Activated CD8-positive, alpha-beta memory T cell treated with anti-CD3 and anti-CD28 coated beads for 48 hours (primary cell): ENCODE measurements at places on chromosomes 13 and 19.

DNA sequence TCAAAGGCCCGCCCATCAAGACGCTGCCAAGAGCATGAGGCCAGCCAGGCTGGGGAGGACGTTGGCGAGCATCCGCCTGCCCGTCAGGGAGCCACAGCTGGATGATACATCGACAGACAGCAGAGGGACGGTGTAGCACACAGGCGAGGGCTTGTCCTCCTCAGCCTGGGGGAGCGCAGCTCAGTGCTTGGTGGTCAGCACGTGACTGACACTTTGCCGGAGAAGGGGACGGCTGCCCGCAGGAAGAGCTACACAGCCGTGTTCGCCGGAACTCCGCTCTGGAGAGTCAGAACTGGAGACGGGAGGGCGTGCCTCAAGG, 34.1 kb downstream of the CSNK1G2 start:
- no peak for DNase-seq

GRCh38 chr13:99617474-99618255, 116.4 kb downstream of the TM9SF2 start:
- no peak for DNase-seq

DNA sequence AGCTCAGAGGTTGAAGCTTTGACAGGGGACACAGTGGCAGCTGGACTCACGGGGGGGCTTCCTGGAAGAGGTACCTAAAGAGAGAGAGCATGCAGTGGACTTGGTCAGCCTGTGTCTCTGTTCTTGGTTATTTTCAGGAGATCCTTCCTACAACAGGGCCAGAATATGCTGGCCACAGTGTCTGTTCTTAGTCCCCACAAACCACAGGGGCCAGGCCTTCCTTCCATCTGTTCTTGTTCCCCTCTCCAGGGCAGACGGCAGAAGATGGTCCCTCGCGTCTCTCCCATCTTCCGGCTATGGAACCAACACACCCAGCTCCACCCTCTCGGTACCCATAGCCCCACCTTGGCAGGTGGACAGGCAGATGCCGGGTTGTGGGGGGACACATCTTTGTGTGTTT, 24.8 kb downstream of the MAST3 start:
- no peak for DNase-seq

DNA sequence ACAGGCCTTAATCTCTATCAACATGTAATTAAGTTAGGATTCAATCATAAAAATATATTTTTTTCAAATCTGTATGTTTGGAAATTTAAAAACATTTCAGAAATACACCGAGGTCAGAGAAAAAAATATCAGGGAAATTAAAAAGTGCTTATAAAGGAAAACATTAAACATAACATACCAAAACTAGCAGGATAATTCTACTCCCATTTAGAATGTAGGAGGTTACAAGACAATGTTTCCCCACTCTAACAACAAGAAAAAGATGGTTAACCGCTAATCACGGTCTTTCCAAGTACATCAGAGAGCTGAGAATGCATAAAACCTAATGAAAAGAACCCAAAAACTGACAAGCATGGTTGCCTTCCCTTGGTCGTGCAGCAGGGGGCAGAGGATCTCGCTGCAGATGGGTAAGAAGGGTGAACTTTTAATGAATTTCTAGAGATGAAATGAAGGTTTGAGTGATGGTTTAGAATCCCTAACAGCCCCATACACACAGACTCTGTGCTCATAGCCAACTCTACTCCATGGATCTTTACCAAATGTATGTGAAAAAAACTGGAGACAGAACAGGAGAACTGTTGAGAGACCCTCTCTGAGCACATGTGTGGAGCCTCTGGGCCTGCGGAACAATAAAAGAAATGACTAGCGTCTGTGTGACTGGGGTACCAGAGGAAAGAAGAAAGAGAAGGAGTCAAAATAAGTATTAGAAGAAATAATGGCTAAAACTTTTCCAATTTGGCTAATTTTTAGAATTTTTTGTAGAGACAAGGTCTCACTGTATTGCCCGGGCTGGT, 51.3 kb upstream of the LSM14A start:
- DNase-seq, result no peak

DNA sequence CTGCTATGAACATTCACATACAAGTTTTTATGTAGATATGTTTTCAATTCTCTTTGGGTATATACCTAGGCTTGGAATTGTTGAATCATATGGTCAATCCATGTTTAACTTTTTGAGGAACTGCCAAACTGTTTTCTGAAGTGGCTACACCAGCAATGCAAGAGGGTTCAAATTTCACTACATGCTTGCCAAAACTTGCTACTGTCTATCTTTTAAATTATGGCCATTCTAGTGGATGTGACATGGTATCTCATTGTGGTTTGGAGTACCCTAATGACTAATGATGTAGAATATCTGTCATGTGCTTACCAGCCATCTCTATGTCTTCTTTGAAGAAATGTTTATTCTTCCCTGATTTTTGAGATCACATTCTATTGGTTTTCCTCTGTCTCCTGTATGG, 860.3 kb downstream of the DIAPH3 start:
- DNase-seq, result no peak

DNA sequence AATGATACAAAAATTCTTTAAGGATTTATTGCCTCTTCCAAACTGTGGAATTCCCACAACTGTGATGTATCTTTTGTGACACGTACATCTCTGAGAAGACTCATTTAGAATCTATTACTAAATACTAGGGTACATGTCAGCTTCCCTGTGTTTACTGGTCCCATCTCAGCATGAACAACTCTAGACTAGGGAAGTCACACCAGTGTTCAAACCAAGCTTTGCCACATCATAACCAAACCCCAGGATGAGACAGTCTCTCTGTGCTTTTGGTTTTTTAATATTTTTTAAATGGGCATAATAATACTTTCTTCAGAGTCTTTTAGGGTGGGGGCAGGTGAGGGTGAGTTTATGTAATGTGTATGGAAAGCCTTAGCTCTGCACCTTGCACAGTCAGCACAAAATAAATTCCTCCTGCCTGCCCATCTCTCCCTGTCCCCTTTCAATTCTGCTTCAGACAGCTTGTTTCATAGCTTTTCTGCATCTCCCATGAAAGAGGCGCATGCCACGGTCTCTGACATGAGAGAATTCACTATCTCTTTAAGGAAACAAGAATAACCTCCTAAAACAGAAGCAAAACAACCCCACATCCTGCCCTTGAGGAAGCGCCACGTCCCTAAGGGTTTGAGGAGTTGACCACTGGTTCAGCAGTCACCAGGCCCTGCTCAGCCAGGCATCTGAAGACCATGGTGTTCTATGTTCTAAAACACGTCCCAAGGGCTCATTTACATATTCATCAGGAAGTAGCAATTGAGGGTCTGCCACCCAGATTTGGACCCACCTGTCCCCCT, 174.5 kb downstream of the USP12 start:
- DNase-seq, result no peak

- DNase-seq, result no peak
Measured at GRCh38 chr19:40335101-40335500, 13.1 kb downstream of the C19orf47 start.

DNA sequence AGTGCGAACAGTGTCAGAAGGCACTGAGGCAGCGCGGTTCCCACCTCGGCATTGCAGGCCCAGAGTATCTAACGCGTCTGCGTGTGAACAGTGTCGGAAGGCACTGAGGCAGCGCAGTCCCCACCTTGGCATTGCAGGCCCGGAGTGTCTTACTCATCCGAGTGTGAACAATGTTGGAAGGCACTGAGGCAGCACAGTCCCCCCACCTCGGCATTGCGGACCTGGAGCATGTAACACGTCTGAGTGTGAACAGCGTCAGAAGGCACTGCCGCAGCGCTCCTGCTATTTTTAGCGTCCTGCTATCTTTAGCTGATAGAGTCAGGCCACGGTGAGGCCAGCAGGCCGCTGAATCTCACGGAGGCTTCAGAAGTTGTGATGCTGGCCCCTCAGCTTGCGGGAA, 39.6 kb downstream of the ATP11A start:
- no peak for DNase-seq

DNA sequence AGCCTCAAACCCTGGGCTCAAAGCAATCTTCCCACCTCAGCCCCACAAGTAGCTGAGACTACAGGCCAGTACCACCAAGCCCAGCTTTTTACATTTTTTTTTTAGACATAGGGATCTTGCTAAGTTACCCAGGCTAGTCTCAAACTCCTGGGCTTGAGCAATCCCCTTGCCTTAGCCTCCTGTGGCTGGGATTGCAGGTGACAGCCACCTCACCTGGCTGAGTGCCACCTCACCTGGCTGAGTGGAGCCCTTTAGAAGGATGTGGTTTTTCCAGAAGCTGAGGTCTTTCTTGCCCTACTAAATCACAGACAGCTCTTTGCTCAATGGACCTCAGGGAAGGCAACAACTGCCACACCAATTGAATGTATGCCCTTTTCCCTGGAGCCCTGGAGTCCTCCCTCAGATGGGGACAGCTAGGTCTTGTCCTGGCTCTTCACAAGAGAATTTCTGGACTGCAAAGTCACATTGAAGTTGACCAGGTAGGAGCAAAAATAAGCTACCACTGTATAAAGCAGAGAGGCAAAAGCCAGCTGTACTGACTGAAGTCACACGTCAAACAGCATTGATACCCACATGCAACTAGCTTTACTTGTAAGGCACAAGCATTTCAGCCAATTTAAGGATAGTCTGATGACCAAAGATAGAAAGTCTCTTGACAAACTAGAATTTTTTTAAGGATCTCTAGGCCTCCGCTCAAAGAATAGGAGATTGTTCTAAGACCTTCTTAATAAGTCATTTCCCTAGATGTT, 14.0 kb downstream of the PDX1 start:
- no peak for DNase-seq

- DNase-seq, result no peak
Measured at GRCh38 chr13:75333103-75333502, 148.9 kb downstream of the TBC1D4 start.

DNA sequence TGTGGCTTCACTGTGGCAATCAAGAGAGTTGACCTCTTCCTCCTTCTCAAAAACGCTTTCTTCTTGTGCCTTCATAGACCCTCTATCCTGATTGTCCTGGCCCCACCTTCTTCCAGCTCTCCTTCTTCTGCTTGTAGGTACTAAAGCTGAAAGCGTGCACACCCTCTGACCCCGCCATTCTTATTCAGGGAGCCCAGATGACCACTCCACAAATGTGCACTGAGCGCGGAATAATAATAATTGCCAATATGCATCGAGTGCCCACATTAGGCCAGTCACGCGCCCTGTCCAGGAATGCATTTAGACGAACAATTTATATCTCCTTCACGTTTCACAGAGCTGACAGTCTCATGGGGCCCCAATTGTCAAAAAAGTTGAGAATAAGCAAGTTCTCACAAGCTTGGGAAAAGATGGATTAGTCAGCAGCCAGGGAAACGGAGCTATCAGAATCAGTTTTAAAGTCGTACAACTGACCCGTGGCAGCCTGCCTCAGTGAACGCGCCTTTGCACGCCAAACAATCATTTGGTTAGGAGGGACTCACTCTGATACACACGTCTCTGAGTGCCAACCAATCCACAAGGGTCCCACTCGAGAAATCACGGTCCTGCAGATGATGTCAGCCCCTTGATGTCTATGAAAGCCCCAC, 36.7 kb upstream of the PEG3 start:
- no peak for DNase-seq

DNA sequence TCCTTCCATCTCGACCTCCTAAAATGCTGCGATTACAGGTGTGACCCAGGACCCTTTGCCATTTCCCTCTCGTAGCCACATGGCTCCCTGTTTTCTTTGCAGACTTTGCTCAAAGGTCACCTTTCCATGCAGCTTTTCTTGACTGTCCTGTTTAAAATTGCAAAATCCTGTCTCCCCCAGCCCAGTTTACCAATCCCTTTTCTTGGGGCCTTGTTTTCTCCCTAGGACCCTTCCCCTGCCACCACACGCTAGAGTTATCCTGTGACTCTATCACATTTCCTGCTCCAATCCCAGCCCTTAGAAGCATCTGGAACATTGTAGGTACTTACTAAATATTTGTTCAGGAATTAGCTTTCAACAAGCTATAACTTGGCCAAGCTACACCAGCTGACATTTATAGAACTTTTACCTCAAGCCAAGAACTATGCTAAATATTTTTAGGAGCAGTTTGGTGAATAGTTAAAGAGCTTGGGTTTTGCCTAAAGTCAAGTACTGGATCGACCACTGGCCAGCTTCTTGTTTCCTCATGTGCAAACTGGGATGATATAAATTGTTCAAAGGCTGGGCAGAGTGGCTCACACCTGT, 9.1 kb upstream of the SERTAD3 start:
- DNase-seq, result no peak

GRCh38 chr19:50252887-50253268, 49.5 kb downstream of the MYH14 start:
- DNase-seq, result no peak

GRCh38 chr13:61358599-61358998, 57.0 kb downstream of the PCDH20 start:
- DNase-seq, result no peak

DNA sequence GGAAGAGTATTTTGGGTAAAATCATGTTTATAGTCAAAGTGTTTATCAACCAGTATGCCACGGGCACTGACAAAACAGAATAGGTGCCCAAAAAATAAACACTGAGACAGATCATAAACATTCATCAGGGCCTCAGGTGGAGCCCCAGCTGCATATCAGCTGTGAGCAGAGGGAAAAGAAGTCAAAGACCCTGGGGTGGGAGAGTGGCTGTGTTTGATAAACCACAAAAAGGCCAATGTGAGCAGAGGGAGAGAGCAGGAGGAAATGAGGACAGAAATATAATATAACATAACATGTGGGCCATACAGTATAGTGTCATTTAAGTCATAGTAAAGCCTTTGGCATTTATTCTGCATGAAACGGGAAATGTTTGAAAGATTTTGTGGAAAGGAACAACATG, 10.0 kb upstream of the EPSTI1 start:
- DNase-seq, result no peak

GRCh38 chr13:66492479-66492878, 737.7 kb downstream of the PCDH9 start:
- no peak for DNase-seq

- no peak for DNase-seq
Measured at GRCh38 chr19:52734331-52734892, 432 bp downstream of the ZNF611 start.

DNA sequence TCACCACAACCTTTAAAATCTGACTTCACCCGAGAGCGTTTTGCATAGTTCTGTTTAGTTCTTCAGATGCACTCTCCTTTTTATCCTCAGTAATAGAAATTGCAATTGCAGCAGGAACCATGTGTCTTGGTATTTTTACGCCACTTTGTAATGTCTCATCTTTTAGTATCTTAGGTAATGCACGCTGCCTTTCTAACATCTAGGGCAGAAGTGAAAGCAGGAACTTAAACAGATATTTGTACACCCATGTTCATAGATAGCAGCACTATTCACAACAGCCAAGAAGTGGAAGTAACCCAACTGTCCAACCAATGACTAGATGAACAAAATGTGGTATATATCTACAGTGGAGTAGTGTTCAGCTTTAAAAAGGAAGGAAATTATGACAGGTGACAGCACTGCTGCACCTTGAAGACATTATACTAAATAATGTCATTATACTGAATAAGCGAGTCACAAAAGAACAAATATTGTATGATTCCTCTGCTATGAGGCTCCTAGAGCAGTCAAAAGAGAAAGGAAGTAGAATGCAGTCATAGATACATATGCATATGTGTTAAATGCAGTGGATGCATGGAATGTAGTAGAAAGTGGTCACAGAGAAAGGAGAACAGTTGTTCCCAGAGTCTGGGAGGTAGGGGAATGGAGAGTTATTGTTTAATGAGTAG, 105.9 kb upstream of the GJB6 start:
- DNase-seq, result no peak
